ENCODE measurements at places on chromosomes 5 and 9.

GRCh38 chr9:133821601-133822429 lies 83.7 kb upstream of the SARDH start:
- no peak for DNase-seq

DNA sequence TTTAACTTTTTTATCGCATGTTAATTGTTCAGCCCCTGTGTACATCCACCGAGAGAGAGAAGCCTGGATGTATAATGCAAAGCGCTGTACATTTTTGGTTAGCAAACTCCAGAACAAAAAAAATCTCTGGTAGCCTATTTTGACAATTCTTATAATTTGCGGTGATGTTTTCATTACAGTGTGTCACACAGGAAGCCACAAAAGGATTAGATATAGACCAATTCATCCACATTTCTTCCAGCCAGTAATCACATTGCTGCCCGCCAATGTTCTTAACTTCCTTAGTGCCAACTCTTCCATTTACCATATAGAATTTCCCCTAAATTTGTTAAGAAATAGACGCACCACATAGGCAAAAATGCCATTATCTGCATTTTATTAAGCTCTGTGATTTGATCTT lies 435.6 kb downstream of the EFNA5 start:
- no peak for DNase-seq

DNA sequence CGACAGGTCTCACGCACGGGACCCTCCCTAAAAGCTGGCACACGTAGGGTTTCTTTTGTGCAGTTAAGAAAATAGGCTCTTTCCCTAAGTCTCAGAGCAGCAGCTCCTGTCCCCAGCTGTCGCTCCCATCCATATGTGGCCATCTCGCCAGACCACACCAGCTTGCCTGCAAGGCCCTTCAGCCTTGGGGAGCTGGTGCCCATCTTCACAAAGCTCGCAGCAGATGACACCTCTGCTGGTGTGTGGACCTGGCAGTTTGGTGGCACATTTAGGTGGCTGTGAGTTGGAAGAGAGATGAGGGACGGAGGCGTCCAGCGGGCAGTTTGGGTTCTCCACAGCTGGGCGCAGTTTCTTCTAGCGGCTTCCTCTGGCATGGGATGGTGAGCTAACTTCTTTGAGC lies 239.0 kb downstream of the FANCC start:
- DNase-seq = no peak

- no peak for DNase-seq
Measured at GRCh38 chr9:88187631-88188030, 49.4 kb upstream of the SPATA31C2 start.

GRCh38 chr9:77455312-77455927 lies 192.7 kb downstream of the GNA14 start:
- DNase-seq = peak; percentile 57

DNA sequence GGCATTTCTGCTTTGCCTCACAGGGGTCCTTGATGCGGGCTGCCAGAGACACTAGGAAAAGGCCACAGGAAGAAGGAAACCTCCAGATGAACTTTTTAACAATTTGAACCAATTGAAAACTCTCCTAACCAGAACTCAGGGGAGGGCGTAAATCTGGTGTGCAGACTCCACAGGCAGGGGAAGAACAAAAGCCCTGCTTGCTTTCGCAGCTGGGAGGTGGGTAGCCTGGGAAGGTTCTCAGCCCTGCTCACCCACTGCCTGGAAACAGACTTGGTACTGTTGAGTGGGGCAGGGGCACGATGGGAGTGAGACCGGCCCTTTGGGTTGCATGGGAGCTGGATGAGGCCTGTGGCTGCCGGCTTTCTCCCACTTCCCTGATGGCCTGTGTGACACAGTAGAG lies 237.8 kb upstream of the TLE4 start:
- DNase-seq = no peak

- DNase-seq = no peak
Measured at GRCh38 chr9:37061768-37062167, 27.7 kb upstream of the PAX5 start.

- DNase-seq = no peak
Measured at GRCh38 chr5:168317521-168318147, 26.2 kb downstream of the WWC1 start.

DNA sequence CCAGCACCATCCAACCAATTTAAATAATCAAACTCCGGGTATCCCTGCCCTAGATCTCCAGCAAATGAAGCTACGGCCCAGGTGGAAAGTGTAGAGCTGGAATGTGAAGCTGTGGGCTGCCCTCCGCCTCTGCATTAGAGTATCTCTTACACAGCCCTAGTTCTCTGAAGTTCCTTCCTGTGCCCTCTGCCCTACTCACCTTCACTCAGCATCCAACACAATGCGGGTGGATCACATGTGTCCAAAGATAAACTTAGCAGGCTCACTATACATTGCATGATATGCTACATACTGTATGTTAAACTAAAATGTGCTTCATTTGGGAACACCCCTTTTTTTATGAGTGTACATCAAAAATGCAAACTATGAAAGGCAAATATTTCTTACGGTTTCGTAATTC lies 70.0 kb upstream of the RAD23B start:
- DNase-seq = no peak

DNA sequence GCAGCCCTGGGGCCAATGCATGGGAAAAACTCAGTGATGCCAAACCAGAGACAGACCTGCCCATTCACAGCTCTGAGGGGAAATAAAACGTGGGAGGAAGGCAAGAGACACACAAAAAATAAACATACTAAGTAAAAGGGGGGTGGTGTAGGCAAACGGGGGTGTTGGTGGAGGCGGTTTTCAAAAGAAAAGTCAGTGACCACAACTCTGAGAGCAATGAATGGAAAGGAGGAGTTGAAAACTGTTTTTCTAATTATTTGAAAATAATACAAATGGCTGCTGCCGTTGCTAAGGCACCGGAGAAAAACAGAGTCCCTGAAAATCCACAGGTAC lies 293.5 kb downstream of the EFNA5 start:
- DNase-seq = no peak

DNA sequence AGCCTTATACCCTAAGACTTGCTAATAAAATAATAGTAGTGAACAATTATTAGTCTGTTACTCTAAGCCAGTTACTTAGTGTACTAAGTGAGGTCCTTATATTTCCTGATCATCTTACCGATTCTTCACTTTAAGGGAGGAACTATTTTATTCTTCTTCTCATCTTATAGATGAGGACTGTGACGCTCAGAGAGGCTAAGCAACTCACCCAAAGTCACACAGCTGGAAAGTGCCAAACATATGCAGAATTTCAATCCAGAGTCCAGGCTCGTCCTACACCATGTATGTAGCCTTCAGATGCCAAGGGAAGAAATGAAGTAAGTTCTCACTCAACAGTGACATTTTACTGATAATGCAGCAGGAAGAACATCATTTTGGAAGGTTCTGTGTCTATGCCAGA lies 34.4 kb upstream of the ARAP3 start:
- no peak for DNase-seq

GRCh38 chr5:169686137-169686536 lies 49.1 kb downstream of the DOCK2 start:
- no peak for DNase-seq

DNA sequence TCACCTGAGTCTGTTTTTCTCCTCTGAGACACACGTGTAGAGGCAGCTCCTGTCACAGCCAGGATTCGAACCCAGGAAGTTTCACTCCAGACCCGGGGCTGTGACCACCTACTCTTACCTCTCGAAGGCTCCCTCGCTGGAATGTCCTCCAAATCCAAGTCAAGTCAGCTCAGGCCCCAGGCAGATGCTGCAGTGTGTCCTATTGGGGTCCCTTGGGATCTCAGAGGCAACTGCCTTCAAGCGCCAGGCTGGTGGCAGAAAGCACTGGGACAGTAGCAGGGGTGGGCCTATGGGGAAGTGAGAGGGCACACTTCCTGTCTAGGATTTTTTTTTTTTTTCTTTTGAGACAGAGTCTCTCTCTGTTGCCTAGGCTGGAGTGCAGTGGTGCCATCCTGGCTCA lies 762 bp upstream of the ST6GALNAC4 start:
- DNase-seq = no peak

GRCh38 chr5:145912019-145912418 lies 24.4 kb upstream of the SH3RF2 start:
- DNase-seq = no peak

GRCh38 chr5:54608423-54609085 lies 91.0 kb downstream of the SNX18 start:
- no peak for DNase-seq

DNA sequence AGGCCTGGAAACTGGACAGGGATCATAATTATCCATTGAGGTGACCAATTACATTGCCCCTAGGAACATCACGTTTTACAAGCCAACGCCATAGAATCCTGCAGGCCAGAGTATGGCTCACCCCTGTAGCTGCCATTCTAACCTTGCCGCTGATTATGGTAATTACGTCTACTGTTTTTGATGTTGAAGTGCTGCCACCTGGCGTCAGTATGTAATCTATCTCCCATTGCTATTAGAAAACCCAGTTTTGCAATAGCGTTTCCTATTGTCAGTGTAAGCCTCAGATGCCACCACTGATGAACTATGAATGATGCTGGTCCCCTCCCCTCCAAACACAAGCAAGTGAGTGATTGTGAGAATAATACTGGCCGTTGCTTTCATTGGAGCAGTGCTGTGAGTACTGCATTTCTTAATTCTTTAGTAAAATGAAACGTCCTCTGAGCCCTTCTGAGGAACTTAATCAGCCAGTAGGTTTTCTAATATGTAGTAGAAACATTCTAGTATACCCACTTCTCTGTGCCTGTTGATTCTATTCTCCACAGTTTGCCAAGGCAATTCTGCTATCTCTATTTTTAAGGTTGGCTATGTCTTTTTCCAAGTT lies 100.5 kb upstream of the NMUR2 start:
- no peak for DNase-seq

- no peak for DNase-seq
Measured at GRCh38 chr9:89383030-89383720, 64.9 kb downstream of the SECISBP2 start.
